T-helper 1 cell (primary cell): ENCODE measurements at places on chromosomes 5 and 9.
A peak's percentile ranks its signal among the peaks of the same experiment; 100 is the strongest.

DNA sequence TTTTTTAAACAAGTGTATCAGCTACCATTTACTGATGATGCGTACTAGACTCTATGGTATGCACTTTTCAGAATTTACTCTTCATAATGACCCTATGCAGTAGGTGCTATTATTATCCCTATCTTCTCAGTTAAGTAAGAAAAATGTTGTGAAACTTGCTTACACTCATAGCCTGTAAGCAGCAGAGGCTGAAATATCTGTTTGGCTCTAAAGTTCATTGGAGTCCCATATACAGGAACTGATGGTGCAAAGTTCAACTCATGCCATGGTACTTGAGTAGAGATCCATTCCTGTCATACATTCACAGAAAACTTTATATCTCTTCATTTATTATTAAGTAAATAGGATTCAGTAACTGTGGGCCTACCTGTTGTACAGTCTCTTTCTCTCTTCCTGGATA, 41.4 kb upstream of the CCDC112 start:
- DNase-seq, result no peak

DNA sequence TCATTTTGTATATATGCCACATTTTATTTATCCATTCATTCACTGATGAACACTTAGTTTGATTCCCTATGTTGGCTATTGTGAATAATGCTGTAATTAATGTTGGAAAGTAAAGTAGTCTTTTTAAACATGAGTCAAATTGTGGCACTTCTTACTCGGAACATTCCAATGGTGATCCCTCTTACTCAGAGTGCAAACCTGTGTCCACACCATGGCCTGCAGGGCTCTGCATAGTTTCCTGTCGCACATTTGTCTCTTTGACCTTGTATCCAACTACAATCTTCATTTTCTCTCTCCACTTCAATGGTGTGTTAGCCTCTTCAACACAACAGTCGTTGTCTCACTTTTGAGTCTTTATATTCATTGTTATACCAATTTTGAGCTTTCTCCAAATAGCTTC, 98.1 kb upstream of the PAPPA start:
- DNase-seq, result no peak

DNA sequence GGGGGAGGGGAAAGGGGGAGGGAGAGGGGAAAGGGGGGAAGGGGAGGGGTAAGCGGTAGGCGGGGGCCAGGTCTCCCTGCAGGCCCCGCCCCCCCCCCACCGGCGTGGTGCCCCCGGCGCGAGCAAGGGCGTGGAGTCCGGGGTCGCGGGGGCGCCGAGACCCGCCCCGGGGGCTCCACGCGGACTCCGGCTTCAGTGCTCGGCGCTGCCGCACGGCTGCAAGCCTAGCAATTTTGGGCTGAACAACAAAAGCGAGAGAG, 10.8 kb downstream of the C9orf50 start:
- DNase-seq, result peak; percentile 40

GRCh38 chr5:123157791-123158581, 68.9 kb downstream of the PRDM6 start:
- no peak for DNase-seq

DNA sequence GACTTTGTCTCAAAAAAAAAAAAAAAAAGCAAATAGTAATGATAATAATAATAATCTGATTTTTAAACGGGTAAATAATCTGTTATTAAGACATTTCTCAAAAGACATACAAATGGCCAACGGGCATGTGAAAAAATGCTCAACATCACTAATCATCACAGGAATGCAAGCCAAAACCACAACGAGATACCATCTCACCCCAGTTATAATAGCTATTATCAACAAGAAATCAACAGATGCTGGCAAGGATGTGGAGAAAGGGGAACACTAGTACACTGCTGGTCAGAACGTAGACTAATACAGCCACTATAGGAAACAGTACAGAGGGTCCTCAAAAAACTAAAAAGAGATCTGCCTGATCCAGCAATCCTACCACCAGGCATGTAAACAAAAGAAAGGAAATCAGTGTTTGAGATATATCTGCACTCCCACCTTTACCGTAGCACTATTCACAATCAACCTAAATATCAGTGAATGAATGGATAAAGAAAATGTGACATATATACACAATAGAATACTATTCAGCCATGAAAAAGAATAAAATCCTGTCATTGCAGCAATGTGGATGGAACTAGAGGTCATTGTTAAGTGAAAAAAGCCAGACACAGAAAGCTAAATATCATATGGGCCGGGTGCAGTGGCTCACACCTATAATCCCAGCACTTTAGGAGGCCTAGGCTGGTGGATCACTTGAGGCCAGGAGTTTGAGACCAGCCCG, 24.9 kb downstream of the VAV2 start:
- DNase-seq, result no peak

GRCh38 chr5:82809420-82810143, 267.6 kb downstream of the TMEM167A start:
- no peak for DNase-seq

DNA sequence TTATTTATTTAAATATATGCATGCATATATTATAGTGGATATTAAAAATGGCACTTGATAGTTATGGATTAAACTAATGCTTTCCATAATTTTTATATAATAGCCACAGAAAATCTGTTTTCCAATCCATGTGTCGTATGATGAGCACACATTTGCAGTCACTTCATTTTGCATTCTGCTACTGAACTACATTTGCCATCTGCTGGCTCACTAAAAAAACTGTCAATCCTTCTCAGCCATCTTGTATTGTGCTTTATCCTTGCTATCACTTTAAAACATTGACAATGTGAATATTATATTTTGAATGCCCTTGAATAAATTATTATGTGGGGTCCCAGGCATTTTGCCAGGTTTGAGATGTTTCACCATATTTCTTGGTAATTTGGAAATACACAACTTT, 586.6 kb downstream of the DNAH5 start:
- no peak for DNase-seq

DNA sequence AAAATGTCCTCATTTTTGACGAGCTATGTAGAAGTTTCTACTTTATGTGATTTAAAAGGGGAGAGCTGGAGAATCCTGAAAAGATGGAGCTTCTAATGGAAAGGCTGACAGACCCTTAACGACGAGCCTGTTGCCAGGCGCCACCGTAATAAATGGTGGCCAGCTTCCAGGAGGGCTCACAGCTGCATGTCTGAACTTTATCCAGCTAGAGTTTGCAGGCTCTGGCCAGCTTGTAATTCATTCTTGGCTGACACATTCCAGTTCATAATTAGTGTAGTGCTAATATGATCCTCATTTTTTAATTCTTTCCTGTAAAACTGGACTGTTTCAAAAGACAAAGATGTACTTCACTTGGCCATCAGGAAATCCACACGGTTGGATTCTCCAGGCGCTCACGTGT, 246.7 kb downstream of the GAS1 start:
- no peak for DNase-seq

DNA sequence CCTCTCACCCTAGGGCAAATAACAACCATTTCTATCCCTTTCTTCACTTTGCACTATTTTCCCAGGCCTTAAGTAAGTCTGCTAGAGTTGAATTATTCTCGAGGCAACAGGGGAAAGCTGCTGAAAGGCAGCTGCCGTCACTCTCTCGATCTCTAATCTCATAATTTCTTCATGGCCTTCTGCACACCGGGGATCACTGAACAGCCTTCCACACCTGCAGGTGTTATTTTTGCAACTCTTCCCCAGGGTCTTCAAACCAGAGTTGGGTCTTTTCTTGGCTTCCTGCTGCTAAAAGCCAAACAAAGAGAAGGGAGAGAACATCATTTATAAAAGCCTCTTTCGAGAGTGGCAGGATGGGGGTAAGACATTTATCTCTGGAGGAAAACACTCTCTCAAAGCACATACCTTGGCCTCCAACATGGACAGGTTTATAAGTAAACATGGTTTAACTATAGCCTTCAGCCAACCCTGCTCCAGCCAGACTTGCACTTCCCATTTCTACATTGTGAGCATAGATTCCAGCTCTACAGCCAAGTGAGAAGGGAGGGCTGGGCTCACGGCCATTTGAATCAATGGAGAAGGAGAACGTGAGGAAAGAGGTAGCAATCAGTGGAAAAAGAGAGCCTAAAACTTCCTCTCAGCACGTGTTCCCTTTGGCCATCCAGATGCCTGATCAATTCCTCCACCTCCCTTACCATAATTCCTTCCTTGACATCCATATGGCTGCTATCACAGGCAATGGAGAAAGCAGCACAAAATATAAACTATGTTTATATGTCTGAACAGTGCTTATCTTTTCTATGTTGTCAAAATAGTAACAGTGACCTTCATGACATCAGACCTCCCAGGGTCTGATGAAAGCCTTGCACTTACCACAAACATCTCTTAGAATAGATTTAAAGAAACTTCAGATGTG, 464.9 kb downstream of the TLE1 start:
- DNase-seq, result no peak

DNA sequence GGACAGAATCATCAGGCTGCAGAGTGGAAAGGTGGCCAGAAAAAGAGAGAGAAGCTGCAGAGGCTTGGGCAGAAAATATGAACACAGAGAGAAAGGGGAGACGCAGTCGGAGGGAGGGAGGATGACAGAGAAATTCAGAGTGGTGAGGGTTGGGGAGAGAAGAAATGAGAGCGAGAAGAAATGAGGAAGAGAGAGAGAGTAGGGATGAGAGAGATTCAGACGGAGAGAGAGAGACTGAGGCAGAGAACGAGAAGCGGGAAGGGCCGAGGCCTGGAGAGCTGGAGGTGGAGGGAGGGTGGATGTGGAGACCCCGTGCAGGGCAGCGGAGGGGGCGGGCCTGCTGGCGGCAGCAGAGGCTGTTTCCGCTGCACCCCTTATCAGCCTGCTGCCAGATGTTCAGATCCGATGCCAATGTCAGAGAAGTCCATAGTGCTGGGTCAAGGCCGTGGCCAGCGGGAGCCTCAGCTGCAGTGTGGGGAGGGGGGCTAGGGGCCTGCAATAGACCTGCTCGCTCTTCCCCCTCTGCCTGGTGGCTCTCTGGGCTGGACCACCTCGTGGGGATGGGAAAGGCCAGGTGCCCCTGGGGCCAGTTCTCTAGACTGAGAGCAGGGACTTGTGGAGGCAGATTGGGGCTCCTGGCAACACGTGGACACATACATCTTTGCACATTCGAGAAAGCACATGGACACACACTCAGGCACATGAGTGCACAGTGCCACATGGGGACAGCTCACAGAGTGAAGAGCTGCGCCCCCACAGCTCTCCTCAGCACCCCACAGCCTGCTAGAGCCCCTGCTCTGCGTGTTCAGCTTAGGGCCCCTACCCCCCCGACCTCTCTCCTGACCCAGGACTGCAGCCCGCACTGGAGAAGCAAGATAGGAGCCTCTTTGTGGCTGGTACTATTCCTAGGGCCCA, 4.9 kb upstream of the NR5A1 start:
- no peak for DNase-seq

- no peak for DNase-seq
Observed at GRCh38 chr5:170557314-170557713, 53.5 kb downstream of the KCNIP1 start.

GRCh38 chr9:109945573-109945972, 165.6 kb downstream of the PALM2AKAP2 start:
- DNase-seq, result no peak

DNA sequence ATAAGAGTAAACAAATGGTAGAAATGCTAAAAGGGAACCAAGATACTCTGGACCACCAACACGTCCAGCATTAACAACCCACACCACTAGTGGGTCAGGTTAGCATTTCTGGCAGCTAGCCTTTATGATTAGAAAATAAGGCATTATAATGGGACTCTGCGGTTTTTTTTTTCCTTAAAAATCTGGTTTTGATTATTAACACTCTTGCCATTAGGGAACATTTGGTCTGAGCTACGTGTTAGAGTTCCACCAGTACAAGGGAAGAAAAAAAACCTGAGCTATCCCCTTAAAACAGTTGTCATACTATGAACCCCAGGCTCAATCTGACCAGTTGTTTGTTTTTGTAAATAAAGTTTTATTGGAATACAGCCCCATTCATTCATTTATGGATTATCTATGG, 110.4 kb downstream of the NTRK2 start:
- DNase-seq, result no peak

- DNase-seq, result no peak
Observed at GRCh38 chr5:127352068-127352467, 61.5 kb downstream of the MEGF10 start.

DNA sequence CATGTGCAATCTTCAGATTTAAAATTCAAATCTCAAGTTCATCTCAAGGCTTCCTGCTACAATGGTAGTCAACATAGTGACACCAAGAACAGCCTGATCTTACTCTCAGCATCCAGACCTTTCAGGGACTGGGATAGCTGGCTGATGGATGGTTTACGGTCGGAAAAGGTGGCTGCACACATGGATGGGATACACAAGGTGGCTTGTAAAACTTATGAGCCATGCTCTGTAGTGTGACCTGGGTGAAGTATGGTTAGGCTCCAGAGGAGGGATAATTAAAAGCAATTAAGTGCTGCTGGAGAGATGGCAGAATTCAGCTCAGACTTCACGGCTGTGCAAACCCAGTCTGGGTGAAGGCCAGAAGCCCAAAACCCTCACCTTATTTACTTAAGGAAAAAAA, 379.5 kb downstream of the NFIB start:
- DNase-seq, result no peak
